ENCODE measurements at places on chromosomes 5 and 9. TPM values are rescaled to one million over a fixed set of nuclear protein-coding genes. Genes with fewer than 3 reads are reported as not detected.

DNA sequence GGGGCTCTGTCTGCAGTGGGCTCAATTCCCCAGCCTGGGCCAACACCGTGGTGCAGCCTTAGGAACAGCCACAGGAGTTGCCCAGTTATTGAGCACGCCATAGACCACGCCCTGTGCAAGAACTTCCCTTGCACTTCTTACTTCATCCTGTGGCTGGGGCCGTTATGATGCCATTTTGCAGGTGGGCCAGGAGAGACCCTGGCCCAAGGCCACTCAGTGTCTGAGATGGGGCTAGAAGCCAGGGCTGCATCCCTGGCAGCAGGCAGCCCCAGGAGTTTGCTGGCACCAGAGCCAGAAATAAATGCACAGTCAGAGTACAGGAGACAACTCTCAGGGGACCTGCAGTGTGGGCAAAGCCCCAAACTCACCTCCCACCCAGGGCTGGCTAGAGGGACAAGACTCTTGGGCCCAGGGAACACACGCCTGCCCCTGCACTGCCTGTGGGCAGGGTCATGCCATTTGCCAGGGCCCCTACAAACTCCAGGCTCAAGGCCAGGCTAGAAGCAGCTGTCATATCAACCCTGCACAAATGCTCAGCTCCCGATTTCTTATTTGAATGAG, 6.7 kb downstream of the CORO2A start:
- no peak for DNase-seq

Gene GLRA1
- not detected for total RNA-seq

GRCh38 chr5:79236970-79237739, 1.2 kb downstream of the JMY start:
- DNase-seq = peak; percentile 67

GRCh38 chr5:201672-202071, 10.4 kb downstream of the LRRC14B start:
- DNase-seq = no peak

DNA sequence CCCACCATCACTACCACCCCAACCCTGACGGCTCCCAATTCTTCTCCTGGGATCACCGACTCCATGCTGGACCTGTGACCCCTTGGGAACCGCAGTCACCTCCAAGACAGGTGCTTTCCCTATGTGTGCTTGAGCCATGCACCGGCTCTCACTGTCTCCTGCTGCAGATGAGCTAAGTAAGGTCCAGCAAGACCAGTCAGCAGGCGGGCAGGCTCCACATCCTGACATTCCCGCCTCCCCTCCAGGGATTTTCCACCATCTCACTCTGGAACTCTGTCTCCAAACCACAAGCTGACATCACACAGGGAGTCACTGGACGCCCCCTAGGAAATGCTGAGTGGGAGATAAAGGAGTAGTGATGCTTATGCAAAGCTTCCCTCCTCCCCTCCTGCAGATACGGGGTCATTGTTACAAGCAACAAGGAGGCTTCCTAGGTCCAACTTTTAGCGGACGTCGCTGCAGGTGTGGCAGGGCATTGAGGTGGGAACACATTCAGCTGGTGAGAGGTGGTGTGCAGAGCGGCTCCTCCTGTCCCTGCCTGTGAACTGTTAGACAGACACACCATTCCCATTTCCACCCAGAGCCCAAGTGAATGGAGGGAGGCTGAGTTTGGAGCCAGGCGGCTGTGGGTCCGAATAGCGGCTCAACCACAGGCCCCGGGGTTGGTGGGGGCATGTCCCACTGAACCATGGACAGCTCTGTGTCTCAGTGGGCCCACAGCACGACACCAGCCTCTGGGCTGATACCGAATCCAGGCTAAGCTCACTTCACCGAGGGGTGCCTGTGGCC, 129.2 kb upstream of the PHYKPL start:
- DNase-seq = peak; percentile 23

Gene STK32A
- total RNA-seq = 0.07 TPM

Gene LPAR1
- total RNA-seq = 33.8 TPM

Gene C8G
- 0.89 TPM for total RNA-seq

GRCh38 chr9:21086538-21086937, 8.8 kb upstream of the IFNB1 start:
- no peak for DNase-seq

- peak; percentile 55 for DNase-seq
These were observed 113.0 kb downstream of the KLHL3 start for GRCh38 chr5:137622850-137623249.

Gene APBA1
- 0.69 TPM for total RNA-seq

GRCh38 chr9:4617752-4618151, 44.3 kb upstream of the PLPP6 start:
- peak; percentile 34 for DNase-seq

Gene LCN10
- not detected for total RNA-seq

- no peak for DNase-seq
These were observed 13.2 kb upstream of the KIF12 start for GRCh38 chr9:114112325-114112724.

DNA sequence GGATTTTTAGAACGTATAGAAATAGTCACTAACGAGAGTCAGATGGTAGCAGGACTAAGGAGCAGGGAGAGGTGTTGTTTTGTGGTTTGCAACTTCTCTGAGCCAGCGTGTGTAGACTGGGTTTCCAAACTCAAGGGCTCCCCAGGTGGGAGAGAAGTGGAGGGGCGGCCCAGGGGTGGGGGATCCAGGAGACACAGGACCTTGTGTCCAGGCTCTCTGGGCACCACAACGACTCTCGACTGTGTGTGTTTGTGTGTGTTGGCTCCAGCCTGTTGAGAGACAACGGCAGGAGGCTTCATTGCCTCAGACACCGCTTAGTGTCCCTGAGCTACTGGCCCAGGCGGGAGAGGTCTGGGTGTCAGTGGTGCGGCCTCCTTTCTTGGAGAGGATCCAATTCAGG, 934 bp upstream of the FCN1 start:
- no peak for DNase-seq

DNA sequence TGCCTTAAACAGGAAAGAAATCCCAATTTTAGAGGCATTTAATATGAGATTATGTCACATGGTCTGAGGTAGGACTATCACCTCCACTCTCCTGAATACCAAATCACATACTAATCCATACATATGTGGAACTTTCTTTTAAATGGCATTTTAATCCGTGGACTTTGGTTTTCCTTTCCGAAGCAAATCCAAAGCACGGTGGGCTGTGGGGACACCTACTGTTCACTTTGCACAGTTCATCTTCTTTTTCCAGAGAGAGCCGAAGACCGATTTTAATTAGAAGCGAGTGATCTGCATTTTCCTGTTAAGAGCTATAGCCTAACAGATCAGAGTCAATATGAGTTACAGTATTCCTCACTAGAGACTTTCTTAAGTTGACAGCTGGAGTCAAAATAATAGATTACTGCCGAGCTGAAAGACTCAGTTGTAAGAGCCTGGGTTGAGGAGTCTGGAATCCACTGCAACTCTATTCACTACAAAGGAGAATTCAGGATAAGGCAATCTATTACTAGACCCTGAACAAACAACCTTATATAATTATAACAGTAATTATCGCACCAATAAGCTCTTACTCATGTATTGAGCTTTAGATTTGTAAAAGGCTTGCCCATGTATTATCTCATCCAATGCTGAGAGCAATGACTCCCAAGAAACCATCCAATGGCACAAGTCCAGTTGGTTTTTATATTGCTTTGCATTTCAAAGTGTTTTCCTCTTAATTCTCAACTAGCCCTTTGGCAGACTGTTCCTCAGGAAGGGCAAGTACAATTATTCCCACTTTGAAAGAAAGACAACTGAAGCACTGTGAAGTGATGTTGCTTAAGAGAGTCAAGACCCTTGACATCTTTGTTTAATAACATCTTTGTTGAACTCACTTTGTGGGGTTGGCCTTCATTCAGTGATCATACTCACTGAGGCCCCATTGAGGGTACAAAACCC, 144.7 kb downstream of the TRPM6 start:
- peak; percentile 24 for DNase-seq

- DNase-seq = no peak
These were observed 552.8 kb downstream of the SEMA5A start for GRCh38 chr5:8993031-8993430.

DNA sequence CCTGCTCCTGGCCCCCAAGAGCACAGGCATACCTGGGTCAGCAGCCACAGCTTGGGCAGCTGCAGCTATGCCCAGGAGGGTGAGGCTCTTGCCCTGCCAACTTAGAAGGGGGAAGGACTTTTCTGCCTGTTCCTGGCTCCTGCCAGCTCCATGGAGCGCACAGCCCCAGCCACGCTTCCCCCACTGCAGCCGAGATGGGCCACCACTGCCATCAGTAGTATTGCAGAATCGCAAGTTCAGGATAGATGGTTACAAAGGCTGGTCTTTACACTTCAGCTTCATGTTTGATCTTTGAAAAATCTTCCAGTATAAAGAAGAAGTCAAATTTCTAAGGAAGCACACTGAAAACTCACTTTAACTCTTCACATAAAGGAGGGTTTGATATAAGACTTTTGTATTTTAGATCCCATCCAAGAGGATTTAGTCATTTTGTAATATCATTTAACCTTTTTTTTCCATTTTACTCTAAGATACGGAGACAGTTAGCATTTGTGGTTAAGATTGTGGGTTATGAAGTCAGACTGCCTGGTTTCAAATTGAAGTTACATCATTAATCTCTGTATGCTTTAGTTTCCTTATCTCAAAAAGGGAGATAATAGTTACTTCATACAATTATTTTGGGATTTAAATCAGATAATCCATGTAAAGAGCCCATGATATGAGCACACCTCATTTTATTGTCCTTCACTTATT, 81.8 kb downstream of the NLN start:
- peak; percentile 64 for DNase-seq

GRCh38 chr5:41009232-41009631, 61.9 kb downstream of the MROH2B start:
- peak; percentile 98 for DNase-seq

Gene GARNL3
- 5.9 TPM for total RNA-seq

DNA sequence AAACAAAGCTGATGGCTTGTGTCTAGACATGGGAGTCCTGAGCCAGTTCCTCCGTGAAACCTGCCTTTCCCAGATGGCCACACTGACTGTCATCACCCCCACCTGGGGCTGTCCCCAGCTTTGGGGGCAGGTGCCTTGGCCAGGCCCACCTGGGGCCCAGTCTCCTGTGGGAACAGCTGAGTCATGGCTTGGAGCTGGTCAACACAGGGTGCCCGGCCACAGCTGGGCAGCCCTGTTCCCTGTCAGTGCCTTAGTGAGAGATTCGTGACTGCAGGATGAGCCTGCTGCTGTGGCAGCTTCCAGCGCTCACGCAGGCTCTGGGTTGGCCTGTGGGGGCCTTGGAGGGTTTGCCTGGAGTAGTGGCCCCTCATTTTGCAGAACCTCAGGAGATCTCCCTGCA, 56.5 kb downstream of the COL5A1 start:
- DNase-seq = no peak

DNA sequence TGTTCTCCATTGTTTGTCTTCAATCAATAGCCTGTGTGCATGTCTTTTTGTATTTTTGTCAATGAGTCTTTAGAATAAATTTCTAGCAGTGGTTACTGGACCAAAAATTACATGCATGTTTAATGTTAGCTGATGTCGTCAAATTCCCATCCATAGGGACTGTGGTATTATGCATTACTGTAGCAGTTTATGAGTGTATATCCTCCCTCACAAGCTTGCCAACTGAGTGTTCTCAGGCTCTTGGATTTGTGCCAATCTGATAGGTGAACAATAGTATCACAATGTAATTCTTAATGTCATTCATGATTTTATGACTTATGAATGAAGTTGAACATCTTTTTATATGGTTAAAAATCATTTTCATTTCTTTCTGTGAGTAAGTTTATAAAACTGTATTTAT, 13.0 kb downstream of the SNX24 start:
- DNase-seq = peak; percentile 37

Gene CCNI2
- total RNA-seq = not detected

Gene SKP2
- total RNA-seq = 62.7 TPM

Gene EGFL7
- 18.0 TPM for total RNA-seq
